ENCODE measurements at places on chromosomes 4 and X.

DNA sequence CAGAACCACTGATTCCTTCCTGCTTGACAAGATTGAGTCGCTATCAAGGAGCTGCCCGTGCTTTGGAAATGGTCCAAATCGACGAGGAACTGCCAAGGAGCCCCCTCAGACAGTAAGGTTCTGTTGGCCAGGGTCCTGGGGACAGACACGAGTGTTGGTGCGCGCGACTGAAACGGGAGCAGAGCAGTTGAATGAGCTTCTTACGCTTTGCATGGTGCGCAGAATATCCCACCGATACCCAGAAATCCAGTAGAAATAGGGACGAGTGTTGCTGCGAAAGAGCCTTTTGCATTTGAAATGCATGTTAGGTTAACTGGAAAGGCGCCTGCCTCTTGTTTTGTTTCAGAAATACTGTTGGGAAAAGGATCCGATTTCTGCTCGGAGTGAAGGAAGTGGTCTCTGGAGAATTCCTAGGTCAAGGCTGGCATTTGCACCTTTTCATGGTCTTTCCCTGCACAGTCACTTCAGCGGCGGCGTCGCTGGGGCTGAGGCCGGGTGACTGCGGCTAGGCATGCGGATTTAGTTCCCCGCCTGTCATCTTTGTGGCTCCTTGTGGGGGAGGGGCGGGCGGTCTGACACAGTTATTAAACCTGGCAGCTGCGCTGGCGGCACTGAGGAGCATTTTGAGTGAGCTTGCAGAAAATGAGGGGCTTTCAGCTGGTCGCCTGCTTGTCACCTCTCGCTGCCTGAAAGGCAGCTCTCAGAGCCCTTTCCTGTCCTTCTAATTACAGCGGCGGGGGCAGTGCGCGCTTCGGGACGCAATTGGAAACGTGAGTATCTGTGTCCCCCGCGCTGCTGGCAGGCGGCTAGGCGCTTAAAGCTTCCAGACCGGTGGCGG, 51.5 kb upstream of the TRIM2 start:
- no peak for DNase-seq

DNA sequence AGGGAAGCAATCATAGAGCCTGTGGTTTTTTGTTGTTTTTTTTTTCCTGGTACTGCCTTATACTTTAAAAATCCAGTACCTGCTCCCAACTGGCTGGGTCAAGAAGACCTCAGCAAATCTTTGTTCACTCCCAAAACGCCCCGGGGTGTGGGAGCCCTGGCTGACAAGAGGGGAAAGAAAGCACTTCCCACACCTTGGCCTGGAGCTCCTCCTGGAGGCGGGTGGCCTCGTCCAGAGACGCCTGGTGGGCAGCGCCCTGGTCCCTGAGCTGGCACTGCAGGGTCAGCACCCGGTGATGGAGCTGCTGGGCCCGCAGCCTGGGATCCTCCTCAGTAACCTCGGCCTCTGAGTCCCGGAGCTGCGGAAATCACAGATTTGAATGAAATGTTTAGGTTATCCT, 38.2 kb downstream of the C4orf50 start:
- DNase-seq, result peak; percentile 4

DNA sequence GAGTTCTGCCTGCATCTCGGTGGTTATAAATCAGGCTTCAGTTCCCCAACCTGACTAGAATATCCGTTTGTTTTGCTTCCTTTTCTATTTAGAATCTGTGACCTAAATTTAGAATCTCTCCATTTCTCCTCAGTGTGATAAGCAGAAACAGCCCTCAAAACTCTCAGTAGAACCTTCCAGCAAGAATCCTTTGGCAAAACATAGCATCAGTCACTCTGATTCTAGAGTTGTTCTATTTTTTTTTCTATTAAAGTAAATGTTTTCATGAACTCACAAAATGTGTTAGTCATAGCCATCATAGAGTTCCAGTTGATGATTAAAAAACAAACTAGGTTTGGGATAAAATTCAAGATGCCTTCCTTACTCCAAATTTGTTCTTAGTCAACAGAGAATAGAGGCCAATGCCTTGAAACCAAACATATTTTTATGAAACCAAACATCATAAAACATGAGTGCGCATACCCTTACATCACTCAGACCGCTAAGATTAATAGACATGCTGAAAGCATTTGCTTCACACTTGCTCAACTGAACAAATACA, 13.2 kb upstream of the C1QTNF7 start:
- DNase-seq, result peak; percentile 29

DNA sequence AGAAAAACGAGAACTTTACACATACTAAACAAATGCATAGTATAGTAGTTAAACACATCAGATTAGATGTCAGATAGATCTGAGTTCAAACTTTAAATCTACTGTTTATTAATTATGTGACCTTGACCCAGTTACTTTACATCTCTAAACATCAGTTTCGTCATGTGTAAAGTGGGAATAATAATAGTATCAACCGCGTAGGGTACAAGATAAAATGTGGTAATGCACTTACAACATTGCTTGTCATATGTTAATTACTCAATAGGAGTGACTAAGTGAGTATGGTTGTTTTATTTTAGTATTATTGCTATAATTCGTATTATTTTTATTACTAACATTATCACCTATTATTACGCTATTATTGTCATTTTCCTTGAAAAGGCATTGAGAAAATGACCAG, 144.2 kb downstream of the KLHL4 start:
- DNase-seq, result peak; percentile 11

DNA sequence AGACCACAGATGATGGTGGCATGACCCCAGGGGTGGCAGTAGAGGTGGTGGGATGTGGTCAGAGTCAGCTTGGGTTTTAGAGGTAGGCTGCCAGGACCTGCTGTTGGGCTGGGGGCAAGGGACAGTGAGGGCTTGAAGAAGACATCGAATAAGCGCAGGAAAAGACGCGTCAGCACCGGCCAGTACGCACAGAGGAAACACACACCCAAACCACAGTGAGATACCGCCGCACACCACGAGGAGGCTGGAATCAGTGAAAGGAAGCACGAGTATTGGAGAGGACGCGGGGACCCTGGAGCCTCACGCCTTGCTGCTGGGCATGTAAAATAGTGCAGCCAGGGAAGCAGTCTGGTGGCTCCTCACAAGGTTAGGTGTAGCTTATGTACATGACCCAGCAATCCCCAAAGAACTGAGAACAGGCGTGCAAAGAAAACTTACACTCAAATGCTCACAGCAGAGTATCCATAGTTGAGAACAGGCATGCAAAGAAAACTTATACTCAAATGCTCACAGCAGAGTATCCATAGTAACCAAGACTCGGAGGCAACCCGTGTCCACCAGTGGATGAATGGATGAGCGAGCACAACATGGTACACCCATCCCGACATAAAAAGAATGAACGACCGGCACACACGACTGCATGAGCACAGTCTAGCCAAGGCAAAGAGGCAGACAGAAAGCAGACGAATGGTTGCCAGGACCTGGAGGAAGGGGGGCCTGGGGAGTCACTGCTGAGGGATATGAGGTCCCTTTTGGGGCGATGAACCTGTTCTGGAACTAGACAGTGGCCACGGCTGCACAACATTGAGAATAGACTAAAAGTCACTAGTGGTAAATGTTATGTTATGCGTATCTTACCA, 13.3 kb downstream of the PDZD4 start:
- no peak for DNase-seq

DNA sequence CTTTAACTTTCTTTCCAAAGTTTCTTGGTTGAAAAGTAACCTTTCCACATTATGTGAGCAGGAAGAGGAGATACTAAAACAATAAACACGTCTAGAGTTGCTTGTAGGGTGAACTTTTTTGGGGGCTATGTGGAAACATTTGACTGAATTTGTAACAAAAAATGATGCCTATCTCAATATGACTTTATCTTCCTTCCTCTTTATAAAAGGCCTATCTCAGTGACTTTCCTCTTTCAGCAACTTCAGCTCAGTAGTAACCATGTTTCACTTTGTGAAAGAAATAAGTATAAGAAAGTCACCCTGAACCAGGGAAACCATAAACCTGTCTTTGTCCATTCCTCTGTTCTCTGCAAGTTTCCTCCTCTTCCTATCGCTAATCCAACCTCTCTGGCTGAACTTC, 124.7 kb upstream of the TMEM164 start:
- no peak for DNase-seq

All from fibroblast of pulmonary artery (primary cell).